Heart left ventricle (tissue), 16 donors: ENCODE measurements at places on chromosomes 5 and 9. TPM values are rescaled to one million over a fixed set of nuclear protein-coding genes. Genes with fewer than 3 reads are reported as not detected.

GRCh38 chr5:59348189-59348588 lies 545.3 kb downstream of the PDE4D start:
- DNase-seq, result no peak

DNA sequence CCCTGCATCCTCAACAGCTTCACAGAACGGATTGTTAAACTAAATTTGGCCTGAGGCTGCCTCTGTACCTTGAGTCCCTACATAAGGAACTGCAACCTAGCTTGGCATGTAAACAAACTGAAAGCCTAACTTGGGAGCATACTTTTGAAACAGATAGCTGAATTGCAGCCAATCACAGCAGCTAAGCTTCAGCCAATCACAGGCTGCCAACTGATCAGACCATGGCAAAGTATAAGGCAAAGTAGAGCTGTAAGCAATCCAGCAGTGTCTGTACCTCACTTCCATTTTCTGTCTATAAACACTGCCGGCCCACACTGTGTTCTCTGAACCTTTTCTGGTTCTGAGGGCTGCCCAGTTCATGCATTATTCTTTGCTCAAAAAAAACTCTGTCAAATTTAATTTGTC lies 8.9 kb upstream of the ZNF483 start:
- no peak for DNase-seq

GRCh38 chr5:32259033-32259432 lies 53.7 kb downstream of the MTMR12 start:
- no peak for DNase-seq

DNA sequence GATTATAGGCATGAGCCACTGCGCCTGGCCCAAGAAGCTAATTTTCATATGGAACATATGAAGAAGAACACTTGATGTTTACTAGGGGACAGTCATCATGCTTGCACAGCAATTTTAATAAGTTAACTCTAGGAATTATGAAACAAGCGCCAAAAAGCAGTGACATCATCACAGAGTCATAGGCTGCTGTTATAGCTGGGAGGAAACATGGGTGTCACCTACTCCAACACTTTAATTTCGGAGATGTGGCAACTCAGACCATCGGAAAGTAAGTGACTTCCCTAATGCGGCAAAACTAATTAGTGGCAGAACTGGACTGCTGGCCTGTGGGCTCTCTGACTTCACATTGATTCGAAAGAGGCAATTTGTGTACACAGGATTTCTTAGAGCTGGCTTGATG lies 38.1 kb upstream of the EQTN start:
- DNase-seq, result no peak

Gene SHISAL2B
- total RNA-seq, result not detected
